ENCODE measurements at places on chromosomes 3 and 15.

DNA sequence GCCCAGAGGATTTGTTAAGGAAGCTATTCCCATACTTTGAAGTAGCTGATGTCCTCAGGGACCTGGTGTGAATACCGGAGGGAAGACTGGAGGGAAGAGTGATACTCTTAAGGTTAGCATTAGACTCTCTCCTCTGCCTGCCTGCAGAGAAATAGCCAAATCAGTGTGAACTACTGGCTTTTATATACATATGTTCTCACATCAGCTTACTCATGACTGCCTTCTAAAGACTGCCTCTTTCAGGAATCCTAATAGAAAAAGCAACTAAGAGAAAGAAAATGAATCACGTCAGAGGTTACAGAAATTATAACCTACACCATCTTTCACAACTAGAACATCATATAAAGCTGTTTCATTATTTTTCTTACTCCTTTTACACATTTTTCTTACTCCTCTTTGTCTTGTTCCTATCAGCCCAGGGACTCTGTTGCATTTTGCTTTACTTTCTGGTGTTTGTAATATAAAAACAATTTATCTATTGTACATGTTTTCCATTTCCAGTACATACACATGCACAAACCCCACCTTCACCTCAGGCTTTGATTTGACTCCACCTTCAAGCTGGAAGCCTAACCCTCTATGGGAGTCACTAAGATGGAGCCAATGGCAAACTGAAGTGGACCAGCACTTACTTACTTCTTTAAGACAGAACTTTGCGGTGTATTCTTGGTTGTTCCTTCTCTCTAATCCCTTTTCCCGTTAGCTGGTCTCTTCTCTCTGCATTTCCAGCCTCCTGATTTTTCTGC, 257.7 kb upstream of the UBE2E1 start:
- no peak for DNase-seq

GRCh38 chr3:159472611-159473010, 516.0 kb upstream of the IL12A start:
- no peak for DNase-seq

GRCh38 chr3:130504701-130505100, 12.3 kb upstream of the COL6A6 start:
- DNase-seq = no peak

GRCh38 chr15:89177633-89178306, 43.6 kb downstream of the RLBP1 start:
- no peak for DNase-seq

- no peak for DNase-seq
Observed at GRCh38 chr15:78004919-78005634, 72.4 kb downstream of the TBC1D2B start.

DNA sequence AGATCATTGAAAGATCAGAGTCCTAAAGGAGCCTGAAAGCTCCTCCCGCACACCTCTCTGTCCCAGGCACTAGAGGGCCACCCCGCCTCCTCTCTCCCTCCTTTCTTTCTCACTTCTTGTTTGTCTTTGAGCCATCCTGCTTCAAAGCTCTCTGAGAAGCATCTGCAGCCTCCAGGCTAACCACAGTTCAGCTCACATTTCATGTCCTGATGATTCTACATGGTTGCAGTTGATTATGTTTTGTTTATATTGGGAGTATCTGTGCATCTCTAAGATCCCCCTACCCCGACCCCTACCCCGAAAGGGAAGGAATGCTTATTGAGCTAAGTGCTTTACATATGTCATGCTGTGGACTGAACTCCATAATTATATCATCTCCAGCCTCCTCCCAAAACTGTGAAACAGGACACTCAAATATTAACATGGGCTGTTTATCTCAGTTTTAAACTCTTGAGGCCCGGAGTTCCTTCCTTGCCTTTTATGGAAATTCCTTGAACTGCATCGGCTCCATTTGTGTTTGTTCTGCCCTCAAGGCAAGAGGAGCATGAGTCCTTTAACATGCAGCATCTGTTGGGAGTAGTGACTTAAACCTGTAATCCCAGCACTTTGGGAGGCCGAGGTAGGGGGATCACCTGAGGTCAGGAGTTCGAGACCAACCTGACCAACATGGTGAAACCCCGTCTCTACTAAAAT, 30.9 kb downstream of the MGLL start:
- DNase-seq = no peak

DNA sequence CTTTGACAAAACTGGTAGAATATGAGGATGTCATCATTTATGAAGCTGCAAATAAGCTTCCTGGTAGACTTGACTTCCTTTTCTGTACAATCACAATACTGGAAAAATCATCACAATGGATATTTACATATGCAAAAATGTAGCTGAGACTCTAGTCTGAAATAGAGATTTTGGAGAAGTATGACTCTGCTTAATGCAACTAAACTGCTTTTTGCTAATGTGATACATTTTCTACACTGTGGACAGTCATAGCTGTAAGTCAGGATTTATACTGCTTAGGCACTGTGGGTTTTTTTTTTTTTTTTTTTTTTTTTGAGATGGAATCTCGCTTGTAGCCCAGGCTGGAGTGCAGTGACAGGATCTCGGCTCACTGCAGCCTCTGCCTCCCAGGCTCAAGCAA, 34.5 kb upstream of the ST3GAL6 start:
- no peak for DNase-seq

DNA sequence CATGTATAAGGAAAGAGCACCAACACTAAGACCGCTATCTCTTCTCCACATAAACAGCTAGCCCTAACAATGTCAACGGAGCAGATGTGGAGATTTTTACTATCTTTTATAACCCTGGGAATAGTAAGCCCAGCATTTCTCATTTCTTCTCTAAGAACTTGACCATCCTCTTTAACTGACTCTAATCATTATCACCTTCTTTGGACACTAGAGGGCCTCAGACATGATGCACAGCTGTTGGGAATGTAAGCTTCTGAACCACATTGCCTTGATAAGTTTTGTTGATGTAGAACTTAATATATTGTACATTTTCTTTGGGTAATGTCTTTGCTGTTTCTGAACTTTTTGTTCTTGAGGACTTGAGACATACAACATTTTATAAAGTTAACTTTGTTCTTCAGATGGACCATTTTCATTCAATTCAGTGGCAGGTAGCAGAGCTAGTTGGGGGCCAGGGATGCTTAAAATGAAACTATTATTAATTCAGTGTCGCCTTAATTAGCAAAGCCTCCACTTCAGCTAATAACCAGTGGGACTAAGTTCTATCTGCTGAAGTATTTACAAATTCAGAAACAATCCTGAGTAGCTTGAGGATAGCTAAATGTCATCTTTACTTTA, 9.6 kb upstream of the TAGLN3 start:
- no peak for DNase-seq

GRCh38 chr15:77617476-77618230, 15.1 kb downstream of the LINGO1 start:
- DNase-seq = no peak

DNA sequence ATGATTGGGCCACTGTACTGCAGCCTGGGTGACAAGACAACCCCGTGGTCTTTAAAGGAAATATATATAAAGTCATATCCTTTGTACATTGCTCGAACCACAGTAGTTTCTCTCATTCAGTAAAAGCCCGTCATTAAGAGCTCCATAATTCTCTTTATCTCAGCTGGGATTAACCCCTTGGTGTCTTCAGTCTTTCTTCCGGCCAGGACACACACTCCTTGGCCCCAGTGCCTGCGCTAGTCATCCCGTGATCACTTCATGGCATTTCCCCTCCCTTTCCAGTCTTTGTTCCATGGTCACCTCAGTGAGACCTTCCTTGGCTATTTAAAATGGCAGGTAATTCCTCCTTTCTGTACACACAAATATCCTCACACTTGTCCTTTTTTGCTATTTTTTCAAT, 3.3 kb downstream of the RPL35A start:
- DNase-seq = no peak

DNA sequence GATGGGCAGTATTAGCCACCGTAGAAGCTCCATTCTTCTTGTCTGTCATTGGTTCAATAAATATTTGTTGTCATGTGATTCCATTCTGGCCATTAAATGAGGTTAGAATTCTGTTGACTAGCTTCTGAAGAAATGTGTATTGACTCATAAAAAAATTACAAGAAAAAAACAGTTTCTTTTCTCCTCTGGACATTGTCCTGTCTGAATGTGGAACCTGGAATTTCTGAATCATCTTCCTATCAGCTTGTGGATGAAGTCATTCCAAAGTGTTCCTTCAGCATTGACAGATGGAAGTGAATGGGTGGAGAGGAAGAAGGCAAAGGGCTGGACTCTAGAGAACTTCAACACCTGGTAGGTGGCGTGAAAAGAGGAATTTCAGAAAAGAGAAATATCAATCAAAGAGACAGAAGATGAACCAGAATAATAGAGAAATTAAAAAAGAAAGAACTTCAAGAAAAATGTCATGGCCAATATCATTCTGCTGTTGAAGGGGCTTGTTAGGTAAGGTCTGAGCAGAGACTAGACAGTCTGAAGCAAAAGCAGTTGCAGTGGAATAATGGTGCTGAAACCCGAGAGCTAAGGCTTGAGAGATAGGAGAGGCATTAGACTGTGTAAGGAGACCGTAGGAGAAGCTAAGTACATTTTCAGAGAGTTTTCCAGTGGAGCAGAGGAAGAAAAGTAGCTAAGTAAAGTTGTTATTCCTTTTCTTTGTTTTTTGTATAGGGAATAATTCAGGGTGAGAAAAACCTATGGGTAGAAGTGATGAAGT, 806.6 kb downstream of the SQOR start:
- no peak for DNase-seq
